Right forelimb (tissue), 1 donor: ENCODE measurements at places on chromosomes 13 and 19.

- DNase-seq = no peak
Observed at GRCh38 chr19:35134601-35135242, at the start of gene LGI4. Gene LGI4, minus strand, starts transcription at chr19:35135059. Its CDS starts 379 bp downstream, at chr19:35134680.

- DNase-seq = no peak
Observed at GRCh38 chr19:4699826-4700692, 23.6 kb downstream of the DPP9 start.

DNA sequence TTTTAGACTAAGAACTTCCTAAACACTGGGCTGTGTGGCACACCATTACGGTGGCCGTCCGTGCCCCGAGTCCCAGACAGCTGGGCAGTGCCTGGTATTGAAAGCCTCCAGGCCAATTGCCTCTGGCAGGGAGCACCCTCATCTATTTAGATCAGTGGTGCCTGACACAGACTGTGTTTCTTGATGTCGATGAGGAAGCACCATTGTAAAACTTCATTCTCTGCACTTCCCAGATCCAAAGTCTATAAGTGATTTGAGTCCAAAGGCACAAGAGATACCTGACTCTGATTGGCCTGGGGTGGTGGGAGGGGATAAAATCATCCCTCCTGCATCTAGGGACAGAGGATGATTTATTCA is 8.5 kb upstream of the STK24 start:
- no peak for DNase-seq

- peak; percentile 74 for DNase-seq
Observed at GRCh38 chr19:45782162-45782691, at the start of gene DMPK. Gene DMPK, minus strand, starts transcription at chr19:45782490. Its CDS starts 138 bp downstream, at chr19:45782352.
